Activated T-helper 1 cell treated with Interleukin-2 at 50 U/mL for 16 hours (primary cell): ENCODE measurements at places on chromosomes 12 and 14.

- DNase-seq: no peak
Observed at GRCh38 chr14:52253503-52253902, 14.0 kb upstream of the PTGDR start.

GRCh38 chr14:62946221-62946620 is 99.0 kb downstream of the KCNH5 start:
- DNase-seq: no peak

- no peak for DNase-seq
Observed at GRCh38 chr12:84842406-84843013, 70.1 kb downstream of the SLC6A15 start.

GRCh38 chr14:44204061-44204835 is 302.8 kb downstream of the FSCB start:
- DNase-seq: no peak

DNA sequence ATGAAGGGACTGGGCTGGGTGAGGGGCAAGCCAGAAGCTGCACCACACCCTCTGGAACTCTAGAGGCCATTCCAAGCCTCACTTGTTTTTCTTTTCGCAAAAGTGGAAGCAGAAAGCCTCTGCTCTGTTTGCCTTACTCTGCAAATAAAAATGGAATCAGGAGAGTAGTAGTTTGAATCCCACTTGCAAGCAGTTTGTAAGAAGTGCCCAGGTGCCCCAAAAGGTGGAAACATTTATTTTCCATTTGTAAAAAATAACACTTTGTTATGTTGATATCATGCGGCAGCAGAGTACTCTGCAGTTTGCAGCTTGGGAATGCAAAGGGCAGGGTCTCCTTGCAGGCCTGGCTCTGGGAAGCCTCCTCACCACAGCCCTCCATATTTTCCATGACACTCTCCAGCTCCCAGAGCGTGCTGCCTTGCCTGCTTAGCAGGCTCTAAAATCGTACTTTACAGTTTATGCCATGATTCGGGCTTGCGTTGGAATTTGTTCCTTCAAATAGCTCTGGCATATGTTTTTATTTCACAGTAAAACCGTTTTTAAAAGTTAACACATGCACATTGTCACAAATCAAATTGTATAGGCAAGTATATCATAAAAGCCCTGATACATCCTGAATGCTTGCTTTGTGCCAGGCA is 20.0 kb downstream of the TUNAR start:
- DNase-seq: no peak
